SK-N-SH treated with all-trans-retinoic acid at 6 μM for 48 hours (cell line): ENCODE measurements at places on chromosomes 6 and 20.
A peak's percentile ranks its signal among the peaks of the same experiment; 100 is the strongest.

- ATAC-seq, result no peak
Measured at GRCh38 chr20:57313951-57314350, 15.7 kb upstream of the SPO11 start.

DNA sequence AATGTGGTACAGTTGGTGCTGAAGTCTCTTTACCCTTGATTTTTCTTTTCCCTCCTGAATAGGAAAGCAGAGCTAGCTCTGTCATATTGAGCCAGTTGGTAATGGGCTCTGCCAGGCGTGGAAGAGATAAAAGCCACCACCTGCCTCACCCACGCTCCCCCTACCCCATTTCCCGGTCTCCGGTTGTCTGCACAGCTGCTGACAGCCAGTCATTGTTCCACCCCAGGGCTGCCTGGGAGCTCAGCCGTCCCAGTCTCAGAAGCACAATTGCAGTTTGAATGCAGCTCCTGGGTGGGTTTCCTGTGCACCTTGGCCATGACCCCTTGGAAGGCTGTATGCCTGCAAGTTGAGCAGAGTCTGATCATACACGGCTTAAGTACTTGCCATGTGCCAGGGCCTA lies 675.2 kb upstream of the FLRT3 start:
- ATAC-seq, result no peak

- no peak for ATAC-seq
Measured at GRCh38 chr6:19827247-19827646, 9.9 kb upstream of the ID4 start.

DNA sequence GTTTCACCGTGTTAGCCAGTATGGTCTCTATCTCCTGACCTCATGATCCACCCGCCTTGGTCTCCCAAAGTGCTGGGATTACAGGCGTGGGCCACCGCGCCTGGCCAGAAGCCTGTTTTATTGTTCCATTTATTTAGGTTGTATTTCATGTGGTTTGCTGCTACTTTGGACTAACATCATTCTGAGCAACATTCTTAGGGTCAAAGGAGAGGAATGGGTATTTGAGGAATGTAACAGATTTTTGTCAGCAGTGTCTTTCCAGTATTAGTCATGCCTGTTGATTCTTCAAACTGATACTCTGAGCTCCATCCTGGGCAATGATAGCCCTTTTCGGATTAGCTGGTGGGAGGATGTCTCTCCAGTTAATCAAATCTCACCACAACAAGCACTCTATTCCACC lies 213.0 kb upstream of the CITED2 start:
- peak; percentile 89 for ATAC-seq

DNA sequence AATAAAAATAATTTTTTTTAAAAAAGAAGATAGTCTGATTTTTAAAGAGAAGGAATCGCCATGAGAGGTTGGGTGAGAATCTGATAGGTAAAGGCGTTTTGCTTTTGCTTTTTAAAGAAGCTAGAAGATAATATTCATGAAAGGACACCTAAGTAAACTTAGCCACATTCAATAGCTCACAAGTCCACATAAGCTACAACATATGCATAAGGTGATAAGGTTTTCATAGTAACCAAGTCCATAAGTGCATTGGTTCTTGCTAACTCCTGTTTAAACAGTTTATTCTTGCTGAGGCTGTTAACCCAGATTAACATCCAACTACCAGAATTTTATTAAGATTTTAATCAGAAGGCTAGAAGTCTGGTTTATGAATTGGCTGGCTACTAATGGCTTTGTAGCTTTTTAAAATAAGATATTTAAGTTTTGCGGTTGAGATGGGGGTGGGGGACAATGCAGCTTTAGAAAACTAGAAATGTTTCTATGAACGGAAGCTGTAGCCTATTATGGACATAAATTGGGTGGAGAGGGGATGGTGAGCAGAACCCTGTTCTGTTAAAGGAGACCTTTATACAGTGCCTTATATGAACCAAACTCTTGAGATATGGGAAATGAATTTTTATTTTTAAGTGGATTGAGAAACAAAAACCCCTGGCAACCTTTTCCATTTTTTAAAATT lies 235.1 kb downstream of the ZFAND3 start:
- no peak for ATAC-seq

DNA sequence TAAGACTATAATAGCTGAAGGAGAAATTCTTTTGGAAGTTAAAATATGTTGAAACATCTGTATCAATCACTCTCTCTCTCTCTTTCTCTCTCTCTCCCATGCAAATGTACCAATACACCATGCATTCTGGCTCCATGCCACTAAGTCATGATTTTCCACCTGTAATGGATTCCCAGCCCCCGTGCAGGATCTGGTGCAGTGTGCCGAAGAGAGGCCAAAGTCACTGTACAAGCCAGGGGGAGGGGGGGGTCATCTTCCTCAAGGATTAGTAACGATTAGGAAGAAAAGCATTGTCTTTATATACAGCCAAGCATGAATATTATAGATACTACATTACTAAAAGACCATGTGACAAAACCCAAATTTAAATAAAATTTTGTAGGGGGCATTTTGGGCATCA lies 725.1 kb downstream of the KIF16B start:
- no peak for ATAC-seq

DNA sequence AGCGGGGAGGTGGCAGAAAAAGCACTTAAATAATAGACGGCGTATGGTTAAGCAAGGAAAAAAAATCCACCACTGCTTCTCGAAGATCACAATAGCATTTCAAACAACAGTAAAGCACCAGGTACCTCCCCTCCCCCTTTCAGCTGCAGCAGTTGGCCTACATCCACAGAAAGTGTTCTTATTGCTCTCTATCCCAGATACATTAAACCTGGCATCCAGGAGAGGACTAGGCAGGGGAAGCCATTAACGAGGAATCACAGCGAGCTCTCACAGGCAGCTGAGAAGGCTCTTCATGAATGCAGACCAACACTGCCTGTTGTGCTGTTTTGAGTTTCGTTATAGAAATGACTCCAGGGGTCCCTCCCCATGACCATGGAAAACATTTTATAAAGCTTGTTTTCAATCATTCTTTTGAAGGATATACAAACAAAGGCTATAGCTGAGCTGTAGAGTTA lies 11.8 kb downstream of the FYN start:
- no peak for ATAC-seq

DNA sequence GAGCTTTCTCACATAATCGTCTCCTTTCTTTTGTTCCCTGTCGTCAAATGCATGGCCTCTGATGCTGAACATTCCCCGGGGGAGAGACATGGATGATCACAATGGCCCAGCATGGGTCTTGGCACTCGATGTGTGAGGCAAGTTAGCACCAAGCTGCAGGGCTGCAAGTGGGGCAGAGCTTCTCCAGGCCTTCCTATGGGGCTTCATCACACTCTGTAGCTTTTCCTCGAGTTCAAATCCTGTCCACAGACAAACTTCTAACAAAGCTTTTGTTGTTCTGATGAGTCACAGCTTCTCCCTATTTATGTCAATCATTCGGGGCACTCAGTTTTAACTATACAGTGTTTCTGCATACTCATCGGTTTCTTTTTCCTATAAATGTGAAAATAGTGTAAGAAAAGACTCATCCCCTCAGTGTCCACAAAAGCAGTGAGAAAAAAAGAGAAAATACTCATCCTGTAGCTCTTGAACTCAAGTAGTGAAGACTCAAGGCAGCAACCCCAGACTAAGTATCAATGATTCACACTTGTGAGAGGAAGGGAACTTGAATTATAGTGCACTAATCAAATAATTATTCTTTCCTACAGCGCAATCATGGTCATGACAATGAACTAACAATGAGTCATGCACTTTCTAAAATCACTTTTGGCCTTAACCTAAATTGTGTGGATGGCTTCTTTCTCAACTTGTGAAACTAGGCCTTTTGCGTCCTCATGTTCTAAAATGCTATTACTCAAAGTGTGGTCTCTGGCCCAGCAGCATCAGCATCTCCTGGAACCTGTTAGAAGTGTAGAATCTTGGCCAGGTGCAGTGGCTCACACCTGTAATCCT lies 68.4 kb upstream of the NOX3 start:
- ATAC-seq, result 0 out of 3 replicates have a peak, but pooled peaks have one; percentile 22

- ATAC-seq, result peak; percentile 73
Measured at GRCh38 chr6:140071601-140072062, 697.2 kb upstream of the CITED2 start.

GRCh38 chr6:36906539-36907325 lies 21.0 kb downstream of the C6orf89 start:
- no peak for ATAC-seq
